Keratinocyte (primary cell): ENCODE measurements at places on chromosomes 12 and 14. TPM values are rescaled to one million over a fixed set of nuclear protein-coding genes. Genes with fewer than 3 reads are reported as not detected.

The PITPNM2 gene
- polyA plus RNA-seq, result 0.97 to 2.1 TPM (median 1.4 TPM) in 3 replicates

The TSPAN8 gene
- polyA plus RNA-seq, result 0.05 TPM in 1 of 3 replicates, not detected in the others

The ZDHHC22 gene
- not detected in 3 replicates for polyA plus RNA-seq

DNA sequence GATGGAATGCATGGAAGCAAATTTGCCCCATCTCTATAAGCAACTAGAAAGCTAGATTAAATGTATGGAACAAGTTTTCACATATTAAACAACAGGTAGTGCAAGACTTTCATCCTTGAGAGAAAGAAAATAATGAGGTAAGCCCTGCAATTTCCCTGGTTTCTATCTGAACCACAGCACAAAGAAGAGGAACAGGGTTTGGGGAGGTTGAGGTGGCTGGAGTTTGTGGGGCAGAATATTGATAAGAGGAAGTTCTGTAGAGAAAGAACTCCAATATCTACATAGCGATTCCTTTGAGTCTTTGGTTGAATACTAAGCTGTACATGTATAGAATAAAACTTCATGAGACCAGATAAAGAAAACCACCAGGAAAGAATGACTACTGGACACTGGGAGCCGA lies 96.3 kb upstream of the CCND2 start:
- no peak for DNase-seq

- no peak for DNase-seq
These were observed 53.4 kb upstream of the AMN start for GRCh38 chr14:102868956-102869547.

GRCh38 chr14:61421212-61421923 lies 100.0 kb downstream of the PRKCH start:
- DNase-seq, result no peak
